Activated CD4-positive, CD25-positive, alpha-beta regulatory T cell (primary cell): ENCODE measurements at places on chromosomes 12 and 14.

DNA sequence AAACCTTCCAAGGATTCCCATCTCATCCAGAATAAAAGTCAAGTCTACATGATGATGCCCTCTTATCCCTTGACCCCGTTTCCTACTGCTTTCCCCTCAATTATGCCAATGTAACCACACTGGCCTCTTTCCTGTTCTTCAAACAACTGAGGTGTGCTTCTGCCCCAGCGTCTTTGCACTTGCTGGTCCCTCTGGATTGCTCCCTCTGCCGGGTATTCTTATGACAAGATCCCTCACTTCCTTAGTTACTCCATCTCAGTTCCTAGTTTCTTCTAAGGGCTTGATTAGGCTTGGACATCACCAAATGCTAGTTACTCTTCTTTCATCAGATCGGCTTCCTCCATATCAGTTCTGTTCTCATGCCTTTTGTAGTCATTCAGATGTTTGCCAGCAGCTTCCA lies 32.7 kb upstream of the PELI2 start:
- DNase-seq = no peak

GRCh38 chr14:92573761-92574498 lies 60.3 kb downstream of the RIN3 start:
- DNase-seq = no peak

DNA sequence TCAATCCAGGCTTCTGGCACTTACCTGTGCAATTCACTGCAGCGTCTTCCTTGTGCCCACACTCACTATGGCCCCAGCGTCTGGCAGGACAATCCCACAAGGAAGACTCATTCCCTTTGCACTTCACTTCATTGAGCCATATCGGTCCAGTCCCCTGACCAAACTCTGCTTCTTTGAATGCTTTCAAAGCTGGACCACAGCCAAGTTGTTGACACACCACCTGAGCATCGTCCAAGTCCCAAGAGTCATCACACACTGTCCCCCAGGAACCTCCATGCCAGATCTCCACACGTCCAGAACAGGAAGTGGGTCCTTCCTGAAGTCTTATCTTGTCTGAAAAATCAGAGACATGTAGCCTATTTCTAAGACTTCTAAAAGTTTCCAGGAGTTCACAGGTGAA lies 20.2 kb downstream of the CD163 start:
- no peak for DNase-seq

DNA sequence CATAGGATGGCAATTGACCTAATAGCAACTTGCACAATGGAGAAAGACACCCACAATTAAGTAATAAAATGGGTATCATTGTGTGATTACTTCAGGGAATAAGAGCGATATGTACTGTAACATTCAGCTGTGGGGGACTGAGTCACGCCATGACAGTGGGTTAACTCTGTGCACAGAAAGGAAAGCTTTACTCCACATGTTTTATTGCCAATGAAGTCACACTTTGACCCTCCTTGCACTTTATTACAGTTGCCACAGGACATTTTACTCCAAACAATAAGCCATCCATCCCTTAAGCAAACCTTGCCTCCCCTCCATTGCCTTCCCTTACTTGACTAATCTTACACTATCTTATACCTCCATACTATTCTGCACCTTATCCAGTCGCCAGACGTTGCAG lies 403.1 kb downstream of the VRK1 start:
- DNase-seq = no peak

DNA sequence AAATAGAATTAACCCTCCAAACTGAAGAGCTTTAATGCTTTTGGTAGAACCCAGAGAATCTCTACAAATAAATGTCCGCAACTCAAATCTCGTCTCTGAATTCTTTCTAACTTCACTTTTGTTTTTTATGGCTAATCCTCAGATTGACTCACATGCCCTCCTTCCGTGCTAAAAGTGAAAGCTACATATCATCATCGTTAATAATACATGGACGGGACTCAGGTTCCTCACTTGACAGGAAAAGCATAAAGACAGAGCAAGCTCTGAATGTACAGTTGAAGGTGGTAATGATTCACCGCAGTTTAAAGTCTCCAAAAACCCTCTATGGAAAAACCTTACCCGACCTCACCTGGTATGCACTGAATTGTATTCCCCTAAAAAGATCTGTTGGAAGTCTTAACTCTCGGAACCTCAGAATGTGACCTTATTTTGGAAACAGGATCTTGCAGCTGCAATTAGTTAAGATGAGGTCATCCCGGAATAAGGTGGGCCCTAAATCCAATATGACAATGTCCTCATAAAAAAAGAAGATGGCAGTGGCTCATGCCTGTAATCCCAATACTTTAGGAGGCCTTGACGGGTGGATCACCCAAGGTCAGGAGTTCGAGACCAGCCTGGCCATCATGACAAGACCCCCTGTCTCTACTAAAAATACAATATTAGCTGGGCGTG lies 147.4 kb upstream of the FOXN3 start:
- DNase-seq = no peak

GRCh38 chr12:72010356-72010755 lies 71.7 kb downstream of the TPH2 start:
- no peak for DNase-seq

DNA sequence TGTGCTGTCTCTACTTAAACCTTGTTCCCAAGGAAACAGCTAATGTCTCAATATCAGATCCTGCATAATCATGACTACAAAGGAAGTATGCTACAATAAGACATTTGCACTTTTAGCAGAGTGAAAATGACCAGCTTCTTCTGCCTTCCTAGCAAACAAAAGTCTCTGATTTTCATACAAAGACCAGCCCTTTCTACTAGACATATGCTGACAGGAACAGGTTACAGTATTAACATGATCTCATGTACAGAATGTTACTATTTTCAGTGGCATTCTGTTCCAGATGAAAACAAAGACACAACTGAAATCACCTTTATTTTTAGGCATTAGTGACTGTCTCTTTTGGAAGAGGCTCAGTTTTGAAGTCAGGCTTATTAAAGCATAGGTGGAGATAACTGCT lies 228.6 kb downstream of the MED13L start:
- no peak for DNase-seq

GRCh38 chr14:88352698-88353097 lies 29.6 kb upstream of the KCNK10 start:
- DNase-seq = no peak

DNA sequence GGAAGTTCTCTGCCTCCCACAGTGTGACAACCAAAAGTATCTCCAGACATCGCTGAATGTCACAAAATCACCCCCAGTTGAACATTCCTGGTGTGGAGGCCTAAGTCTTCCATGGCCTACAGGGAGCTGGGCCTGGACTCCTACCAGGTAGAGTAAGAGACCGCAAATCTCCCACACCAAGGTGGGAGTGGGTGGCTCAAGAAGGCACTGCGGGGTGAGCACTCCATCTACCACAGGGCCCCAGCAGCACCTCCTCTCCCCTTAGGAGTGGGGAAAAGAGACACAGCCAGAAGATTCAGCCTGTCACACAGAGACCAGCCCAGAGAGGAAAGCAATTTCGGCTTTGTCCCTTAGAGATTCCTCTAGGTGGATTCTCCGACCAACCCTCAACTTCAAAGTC lies 25.5 kb downstream of the LRTM2 start:
- no peak for DNase-seq

- DNase-seq = no peak
Measured at GRCh38 chr12:13130981-13131380, 27.5 kb upstream of the GSG1 start.

- DNase-seq = no peak
Measured at GRCh38 chr14:76777721-76778120, 16.5 kb downstream of the VASH1 start.

DNA sequence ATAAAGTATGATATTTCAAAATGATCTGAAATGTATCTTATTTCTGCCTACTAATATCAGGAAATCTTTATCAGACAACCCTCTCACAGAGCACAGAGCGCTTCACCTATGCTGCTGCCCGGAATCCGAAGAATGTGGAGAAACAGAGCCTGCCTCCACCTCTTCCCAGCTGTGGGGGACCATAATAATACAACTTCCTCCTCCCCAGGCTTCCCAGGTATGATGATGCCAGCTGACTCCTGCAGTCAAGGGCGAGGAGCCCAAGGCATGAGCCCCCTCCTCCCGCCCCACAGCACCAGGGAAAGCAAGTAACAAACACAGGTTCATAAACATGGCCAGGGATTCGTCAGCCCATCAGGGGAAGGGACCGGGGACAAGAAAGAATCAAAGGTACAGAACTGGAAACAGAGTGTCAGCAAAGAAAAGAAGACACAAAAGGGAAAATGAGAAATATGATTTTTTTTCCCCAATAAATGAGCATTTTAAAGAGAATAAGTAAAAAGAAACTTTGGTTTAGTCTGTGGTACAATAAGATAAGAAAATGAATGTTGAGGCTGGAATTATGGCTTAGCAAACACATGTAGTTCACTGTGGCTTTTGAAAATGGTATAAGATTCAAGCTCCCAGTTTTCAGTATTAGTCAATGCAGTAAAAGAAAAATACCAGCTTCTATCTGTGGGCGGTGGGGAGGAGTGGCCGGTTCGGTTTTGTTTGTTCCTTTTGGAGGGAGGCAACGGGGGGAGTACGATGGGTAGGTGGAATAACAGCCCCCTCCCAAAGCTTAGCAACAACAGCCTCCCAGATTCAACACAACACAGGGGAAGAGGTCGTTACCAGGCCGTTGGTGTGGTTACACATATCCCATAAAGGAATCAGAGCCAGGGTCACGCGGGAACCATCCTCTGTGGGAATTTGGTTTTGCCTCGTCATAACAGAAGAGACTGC lies 68.3 kb downstream of the SETD3 start:
- no peak for DNase-seq

DNA sequence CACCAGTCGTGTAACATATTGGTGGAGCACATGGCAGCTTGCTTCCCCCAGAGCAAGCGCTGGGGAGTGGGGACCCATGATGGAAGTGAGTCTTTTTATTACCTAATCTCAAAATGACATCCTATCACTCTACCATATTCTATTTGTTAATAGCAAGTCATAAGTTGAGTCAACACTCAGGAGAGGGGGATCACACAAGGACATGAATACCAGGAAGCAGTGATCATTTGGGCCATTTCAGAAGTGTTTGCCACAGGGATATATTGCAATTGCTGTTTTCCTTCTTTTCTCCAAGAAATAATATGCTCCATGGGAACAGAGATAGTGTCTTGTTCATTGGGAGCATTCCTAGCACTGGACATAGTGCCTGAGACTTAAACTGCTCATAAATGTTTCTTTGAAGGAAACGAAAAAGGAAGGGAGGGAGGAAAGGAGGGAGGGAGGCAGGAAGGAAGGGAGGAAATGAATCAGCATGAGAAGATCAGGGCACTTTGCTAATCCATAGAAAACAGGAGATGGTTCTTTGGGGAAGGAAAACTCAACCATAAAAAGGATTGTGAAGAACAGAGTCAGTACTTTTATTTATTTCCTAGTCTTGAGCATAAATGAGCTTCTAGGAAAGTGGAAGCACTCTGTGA lies 39.2 kb upstream of the EEA1 start:
- DNase-seq = no peak

GRCh38 chr12:74725154-74725553 lies 187.5 kb downstream of the ATXN7L3B start:
- no peak for DNase-seq

DNA sequence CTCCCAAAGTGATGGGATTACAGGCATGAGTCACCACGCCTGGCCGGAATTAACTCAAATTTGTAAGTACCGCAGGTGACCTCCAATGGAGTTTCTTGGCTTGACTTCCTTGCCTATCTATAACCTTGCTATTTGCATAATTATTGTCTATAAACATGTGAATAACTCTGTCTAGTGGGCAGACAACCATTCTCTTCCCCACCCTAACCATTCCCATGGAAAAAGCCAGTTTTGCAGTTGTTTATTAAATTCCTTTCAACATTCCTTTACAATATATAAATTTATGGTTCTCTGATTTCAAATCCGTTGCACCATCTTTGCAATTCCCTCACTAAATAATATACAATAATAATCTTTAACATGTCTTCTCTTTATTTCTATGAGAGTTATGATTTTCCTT lies 61.0 kb upstream of the ZDHHC17 start:
- DNase-seq = no peak

GRCh38 chr12:46546634-46547273 lies 174.2 kb upstream of the SLC38A2 start:
- DNase-seq = no peak

DNA sequence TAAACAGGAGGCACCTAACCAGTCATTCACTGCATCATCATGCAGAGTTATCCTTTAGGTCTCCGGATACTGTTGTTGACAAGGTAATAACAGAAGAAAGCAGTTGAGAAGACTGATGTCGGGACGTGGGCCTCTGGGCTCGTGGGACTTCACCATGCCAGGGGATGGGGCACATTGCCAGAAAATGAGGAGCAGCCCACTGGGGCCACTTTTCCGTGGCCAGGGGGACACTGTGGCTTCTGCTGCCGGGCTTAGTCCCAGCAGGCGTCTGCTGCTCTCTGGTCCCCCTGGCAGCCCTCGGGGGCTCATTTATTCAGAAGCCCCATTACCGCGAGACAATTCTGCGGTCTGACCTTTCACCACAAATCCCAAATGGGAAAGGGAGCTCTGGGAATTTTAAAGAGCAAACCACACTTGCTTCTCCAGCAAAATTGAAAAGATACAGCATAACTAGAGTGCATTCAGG lies 201.2 kb downstream of the DAD1 start:
- DNase-seq = no peak

- DNase-seq = no peak
Measured at GRCh38 chr14:84520711-84521338, 1009.1 kb upstream of the FLRT2 start.

GRCh38 chr12:114480337-114481199 lies 74.6 kb upstream of the TBX5 start:
- no peak for DNase-seq

DNA sequence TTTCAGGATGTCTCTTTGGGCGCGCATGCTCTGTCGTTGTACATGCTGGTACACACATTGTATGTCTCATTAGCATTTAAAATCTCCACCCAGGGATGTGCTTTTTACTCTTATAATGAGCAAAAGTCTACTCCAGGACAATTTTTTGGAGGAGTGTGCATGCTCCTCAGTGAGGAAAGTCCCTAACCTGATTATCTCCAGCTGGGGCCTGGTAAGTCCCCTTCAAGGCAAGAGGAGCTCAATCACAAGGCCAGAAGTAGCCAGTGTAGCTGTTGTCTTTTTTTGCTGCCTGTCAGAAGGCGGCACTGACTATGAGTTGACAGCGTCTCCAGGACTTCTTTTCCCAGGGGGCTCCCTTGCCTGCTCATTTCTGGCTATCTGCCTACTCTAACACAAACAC lies 218.3 kb upstream of the CNTN1 start:
- DNase-seq = no peak

DNA sequence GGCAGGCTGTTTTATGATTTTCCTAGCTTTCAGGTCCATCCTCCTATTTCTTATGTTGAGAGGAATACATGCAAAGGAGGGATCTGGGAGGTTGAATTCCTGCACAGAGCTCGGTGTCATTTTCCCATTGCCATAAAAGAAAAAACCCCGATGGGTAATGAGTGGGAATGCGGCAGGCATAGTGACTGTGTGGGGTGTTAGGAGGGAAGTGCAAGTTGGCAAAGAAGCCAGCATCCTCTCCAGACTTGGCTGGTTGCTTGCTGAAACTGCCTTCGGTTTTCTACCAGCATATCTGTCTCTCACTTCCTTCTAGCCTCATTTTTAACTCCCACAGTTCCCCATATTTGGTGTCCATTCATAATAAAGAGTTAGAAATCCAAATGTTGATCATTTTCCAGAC lies 1046.1 kb downstream of the SLC6A15 start:
- no peak for DNase-seq
